ENCODE measurements at places on chromosomes 3 and 15. TPM values are rescaled to one million over a fixed set of nuclear protein-coding genes. Genes with fewer than 3 reads are reported as not detected.
A peak's percentile ranks its signal among the peaks of the same experiment; 100 is the strongest.

CYP8B1 gene
- polyA plus RNA-seq: not detected

FBN1 gene
- polyA plus RNA-seq: 374 TPM

COLQ gene
- polyA plus RNA-seq: 0.29 TPM

- peak; percentile 59 for DNase-seq
These were observed 169.1 kb downstream of the GAP43 start for GRCh38 chr3:115792206-115792955.

DNA sequence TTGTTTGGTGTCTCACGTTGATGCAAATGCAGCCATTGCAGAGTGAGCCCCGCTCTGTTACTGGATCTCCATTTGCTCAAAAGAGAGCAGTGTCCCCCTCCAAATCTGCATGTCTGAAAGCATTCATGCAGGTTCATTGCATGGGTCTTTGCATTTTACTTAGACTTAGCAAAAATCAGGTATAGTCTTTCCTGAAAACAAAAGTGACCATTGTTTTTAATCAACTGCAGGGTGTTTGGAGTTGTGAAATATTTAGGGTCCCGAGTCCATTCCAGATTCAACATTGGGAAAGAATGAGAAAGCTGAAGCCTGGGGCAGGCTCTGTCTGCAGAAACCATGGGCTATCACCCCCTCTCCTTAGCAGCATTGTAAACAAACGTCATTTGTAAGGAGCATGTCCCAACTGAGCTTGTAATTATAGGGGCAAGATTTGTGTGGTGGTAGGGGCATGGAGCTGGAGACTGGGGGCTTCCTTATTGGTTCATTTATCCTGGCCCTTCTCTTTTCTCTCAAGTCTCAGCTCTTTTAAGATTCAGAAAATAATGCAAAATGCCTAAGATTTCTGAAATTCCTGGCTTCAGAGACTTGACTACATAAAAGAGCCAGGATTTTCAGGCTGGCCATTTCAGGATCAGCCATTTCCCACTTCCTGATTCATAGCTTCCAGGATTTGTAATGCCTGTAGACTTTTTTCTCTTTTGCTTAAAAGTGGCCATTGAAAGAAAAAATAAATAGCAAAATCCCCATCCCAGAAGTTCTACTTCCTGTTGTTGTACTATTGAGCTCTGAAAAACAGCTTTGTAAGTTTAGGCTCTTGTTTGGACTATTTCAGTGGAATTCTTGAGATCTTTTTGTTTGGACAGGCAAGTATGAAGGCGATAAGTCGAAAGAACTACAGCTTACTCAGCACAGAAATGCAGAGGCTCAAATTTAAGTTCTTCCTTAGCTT lies 23.0 kb downstream of the IGF1R start:
- peak; percentile 74 for DNase-seq

GRCh38 chr3:73419179-73419803 lies 205.4 kb downstream of the PDZRN3 start:
- DNase-seq: peak; percentile 94

GRCh38 chr15:73786538-73786937 lies 33.4 kb upstream of the INSYN1 start:
- DNase-seq: no peak

- DNase-seq: no peak
These were observed 508.9 kb upstream of the TBL1XR1 start for GRCh38 chr3:177705976-177706823.

- peak; percentile 32 for DNase-seq
These were observed 96.2 kb upstream of the TRPM1 start for GRCh38 chr15:31197497-31198414.

- DNase-seq: no peak
These were observed 8.8 kb downstream of the CCNL1 start for GRCh38 chr3:157151151-157151550.

- no peak for DNase-seq
These were observed 851 bp upstream of the DCBLD2 start for GRCh38 chr3:98902351-98902740.

DNA sequence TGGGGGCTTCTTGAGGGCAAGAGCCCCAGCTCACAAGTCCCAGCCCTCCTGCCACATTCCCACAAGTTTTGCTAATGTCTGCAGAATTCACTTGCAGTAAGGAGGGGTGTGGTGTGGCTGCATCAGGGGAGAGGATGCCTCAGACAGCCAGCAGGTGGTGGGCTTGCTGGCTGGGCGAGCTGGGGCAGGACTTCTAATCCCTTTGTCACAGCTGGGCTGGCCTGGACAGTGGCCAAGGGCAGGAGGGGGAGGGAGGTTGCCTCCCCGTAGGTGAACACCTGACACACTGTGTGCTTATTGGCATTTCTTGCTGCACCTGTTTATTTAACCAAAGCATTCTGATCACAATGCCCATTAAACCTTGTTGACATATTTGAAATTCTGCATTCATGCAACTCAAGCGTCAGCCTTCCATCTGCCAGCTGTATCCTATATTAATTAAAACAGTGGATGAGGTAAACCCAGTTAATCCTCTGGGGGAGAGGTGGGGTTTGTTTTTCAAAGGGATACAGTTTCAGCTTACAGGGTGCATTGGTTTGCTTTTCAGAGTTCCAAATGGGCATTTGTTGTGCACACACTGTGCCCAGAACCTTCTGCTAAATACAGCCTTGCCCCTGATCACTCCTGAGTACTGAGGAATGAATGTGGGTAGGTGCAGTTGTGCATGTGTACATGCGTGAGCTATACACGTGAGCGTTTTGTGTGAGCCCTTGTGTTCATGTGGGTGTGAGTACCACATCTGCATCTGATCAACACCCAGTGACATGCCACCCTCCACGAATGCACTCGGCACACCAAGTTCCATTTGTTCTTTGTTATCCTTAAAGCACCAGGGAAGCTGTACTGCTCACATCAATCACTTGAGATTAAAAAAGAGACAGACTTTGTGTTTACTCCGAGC lies 268.7 kb downstream of the XXYLT1 start:
- DNase-seq: peak; percentile 45

Measured in GM23248 (cell line).